ENCODE measurements at places on chromosomes 2 and 18. TPM values are rescaled to one million over a fixed set of nuclear protein-coding genes. Genes with fewer than 3 reads are reported as not detected.

LOXL3 gene
- total RNA-seq = 54.9 TPM

ELOA2 gene
- not detected for total RNA-seq

TGFA gene
- total RNA-seq = 0.05 TPM

DNA sequence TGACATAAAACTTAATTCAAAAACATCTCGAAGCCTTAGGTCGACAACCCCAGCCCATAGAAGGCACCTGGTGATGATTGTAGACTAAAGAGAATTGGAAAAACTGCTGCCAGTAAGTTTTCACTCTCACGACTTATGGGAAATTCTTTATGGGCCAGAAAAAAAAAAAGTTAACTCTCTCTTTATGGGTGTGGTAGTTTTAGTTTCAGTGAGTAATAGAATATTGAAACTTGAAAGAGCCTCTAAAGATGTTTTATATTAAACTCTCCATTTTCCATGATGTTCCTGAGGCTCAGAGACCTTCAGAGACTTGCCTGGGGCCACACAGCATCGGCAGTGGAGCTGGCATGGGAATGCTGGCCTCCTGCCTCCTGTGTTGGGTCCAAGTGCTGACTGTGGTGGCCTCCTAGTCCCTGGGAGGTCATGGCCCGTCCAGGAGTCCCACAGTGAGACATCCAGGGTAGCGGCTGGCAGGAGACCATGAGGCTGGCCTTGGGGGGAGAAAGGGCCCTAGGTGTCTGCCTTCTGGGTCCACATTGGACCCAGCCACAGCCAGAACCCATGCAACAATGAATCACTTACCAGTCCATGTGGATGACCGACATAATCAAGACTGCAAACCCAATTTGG lies 158.9 kb downstream of the SEPTIN10 start:
- no peak for DNase-seq

- no peak for DNase-seq
These were observed 406.2 kb downstream of the MBD2 start for GRCh38 chr18:53817976-53818950.

DNA sequence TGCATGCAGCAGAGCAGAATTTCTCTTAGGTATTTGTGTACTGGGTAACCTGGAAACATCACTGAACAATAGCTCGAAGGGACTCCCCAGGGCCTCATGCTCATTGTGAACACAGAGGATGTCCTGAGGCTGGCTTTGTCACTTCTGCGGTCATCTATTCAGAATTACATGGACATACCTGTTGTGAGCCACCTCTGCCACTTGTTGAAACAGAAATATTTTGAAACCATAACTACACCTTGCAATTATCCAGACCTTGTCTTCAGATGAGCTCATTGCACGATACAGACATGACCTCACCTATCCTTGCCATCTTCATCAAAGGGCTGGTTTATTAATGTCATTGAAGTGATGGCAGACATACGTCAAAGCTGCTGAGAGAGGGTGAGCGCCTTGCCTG lies 23.4 kb upstream of the CREG2 start:
- no peak for DNase-seq

- no peak for DNase-seq
These were observed 36.9 kb upstream of the VWA3B start for GRCh38 chr2:98050070-98050469.

- no peak for DNase-seq
These were observed 11.9 kb downstream of the ADRA2B start for GRCh38 chr2:96104487-96104861.

- DNase-seq = no peak
These were observed 15.7 kb upstream of the FZD7 start for GRCh38 chr2:202017940-202018339.

Measured in HFFc6 (cell line).